ENCODE measurements at places on chromosomes 4 and X. TPM values are rescaled to one million over a fixed set of nuclear protein-coding genes. Genes with fewer than 3 reads are reported as not detected.

DNA sequence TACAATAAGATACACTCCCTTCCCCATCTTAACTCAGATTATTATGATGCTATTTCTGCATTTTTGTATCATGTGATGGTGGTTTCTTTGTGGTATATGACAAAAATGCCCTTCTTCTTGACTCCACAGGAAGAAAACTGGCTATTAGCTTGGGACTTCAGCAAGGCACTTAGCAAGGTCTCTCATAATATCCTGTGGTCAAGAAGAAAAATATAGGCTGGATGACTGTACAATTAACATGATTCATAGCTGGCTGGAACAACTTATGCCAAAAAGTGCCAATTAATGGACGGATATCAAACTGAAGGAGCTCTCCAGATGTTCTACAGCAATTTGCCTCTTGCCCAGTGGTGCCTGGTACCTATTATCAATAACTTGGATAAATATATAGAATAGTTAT lies 2.3 kb upstream of the MID1IP1 start:
- no peak overlapping the region for H3K4me3 ChIP-seq
- H3K27me3 ChIP-seq, result no peaks in the 10 kb centered on the region
- no peak for DNase-seq
- no peaks in the 10 kb centered on the region for H3K4me1 ChIP-seq

GRCh38 chr4:56326363-56326762 lies 60.9 kb downstream of the AASDH start:
- no peak overlapping the region for H3K27ac ChIP-seq
- DNase-seq, result no peak
- peaks cover 21% of the 10 kb centered on the region for H3K4me1 ChIP-seq

GRCh38 chr4:61996943-61997342 lies 796.8 kb downstream of the ADGRL3 start:
- H3K27me3 ChIP-seq, result no peaks in the 10 kb centered on the region
- DNase-seq, result no peak
- H3K4me1 ChIP-seq, result no peaks in the 10 kb centered on the region
- no peak overlapping the region for H3K4me3 ChIP-seq

DNA sequence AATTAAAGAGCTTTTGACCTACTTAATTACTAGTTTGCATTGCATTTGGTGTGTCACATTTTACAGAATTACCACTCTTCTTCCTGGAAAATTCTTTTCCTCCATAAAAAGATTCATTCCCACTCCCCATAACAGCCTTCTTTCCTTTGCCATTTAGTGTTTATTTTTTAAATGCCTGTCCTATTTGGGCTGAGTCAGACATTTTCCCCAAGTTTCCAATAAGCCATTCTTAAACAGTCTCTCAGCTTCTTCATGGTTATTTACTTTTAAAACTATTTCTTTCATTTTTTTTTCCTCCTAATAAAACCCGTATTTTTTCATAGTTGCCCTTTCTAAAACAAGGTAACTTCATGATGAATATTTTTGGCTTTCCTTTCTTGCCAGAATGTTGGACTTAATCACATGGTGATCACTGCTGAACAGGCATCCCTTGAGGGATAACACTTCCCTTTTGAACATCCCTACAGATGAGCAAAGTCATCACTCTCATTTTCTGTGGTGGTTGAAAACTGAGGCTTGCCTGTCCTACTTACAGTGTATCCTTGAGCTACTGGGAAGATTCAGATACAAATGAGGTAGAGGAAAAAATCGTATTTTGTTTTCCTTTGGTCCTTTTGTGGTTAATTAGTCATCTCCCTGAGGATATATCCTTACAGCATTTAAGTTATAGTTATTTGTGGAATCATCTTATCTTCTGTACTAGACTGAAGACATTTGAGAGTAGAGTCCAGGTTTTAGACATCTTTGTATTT lies 520.5 kb upstream of the NR3C2 start:
- no peaks in the 10 kb centered on the region for H3K27me3 ChIP-seq
- no peak overlapping the region for H3K27ac ChIP-seq
- no peaks in the 10 kb centered on the region for H3K36me3 ChIP-seq
- no peaks in the 10 kb centered on the region for H3K4me1 ChIP-seq
- H3K4me3 ChIP-seq, result no peak overlapping the region

- no peaks in the 10 kb centered on the region for H3K27me3 ChIP-seq
- DNase-seq, result no peak
These were observed 8.1 kb downstream of the HADH start for GRCh38 chr4:107997794-107998193.

GRCh38 chr4:140238351-140239056 lies 84.5 kb upstream of the MAML3 start:
- H3K4me3 ChIP-seq, result no peak overlapping the region
- no peaks in the 10 kb centered on the region for H3K36me3 ChIP-seq
- peak overlapping the region; percentile 97 for H3K27ac ChIP-seq

GRCh38 chr4:10078481-10079233 lies 37.9 kb downstream of the WDR1 start:
- peak; percentile 39 for DNase-seq
- H3K4me3 ChIP-seq, result no peak overlapping the region
- H3K36me3 ChIP-seq, result peaks cover 98% of the 10 kb centered on the region
- no peak overlapping the region for H3K27ac ChIP-seq
- no peaks in the 10 kb centered on the region for H3K4me1 ChIP-seq

GRCh38 chr4:98642991-98643426 lies 15.4 kb downstream of the TSPAN5 start:
- H3K27me3 ChIP-seq, result no peaks in the 10 kb centered on the region
- no peak for DNase-seq
- H3K4me1 ChIP-seq, result no peaks in the 10 kb centered on the region

Gene CXorf49
- total RNA-seq, result not detected

Gene NWD2
- total RNA-seq, result not detected

Gene PLXNB3
- 1.1 TPM for total RNA-seq

Gene TNIP3
- total RNA-seq, result not detected

Gene CPE
- total RNA-seq, result 298 TPM

Gene TMPRSS11F
- not detected for total RNA-seq

Gene PDZD4
- total RNA-seq, result 68.3 TPM

Gene AMBN
- total RNA-seq, result not detected

Gene NSUN7
- total RNA-seq, result 18.2 TPM

Gene PAGE1
- not detected for total RNA-seq

Gene FABP2
- total RNA-seq, result not detected

Gene AKAP4
- total RNA-seq, result not detected

All from endodermal cell (in vitro differentiated cells).